Esophagus muscularis mucosa (tissue), 4 donors: ENCODE measurements at places on chromosomes 6 and 20.

GRCh38 chr20:63452821-63453523 lies 19.5 kb downstream of the KCNQ2 start:
- no peak for DNase-seq

DNA sequence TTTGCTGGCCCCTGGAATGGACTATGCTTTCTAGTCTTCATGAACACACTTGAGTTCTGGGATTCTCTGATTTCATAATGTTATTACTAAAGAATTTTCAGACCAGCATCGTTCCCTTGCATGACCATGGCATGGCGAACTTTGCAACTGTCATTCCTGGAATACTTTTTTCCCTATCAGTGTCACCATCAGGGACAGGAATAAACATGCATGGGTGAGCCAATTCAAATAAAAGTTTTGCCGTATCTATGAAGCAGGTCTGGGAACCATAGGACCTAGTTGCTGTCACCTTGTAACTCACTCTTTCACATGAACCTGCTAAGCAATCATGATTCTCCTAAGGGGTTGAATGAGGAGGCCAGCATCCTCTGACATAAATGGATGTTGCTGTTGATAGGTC lies 68.2 kb upstream of the AGPAT4 start:
- no peak for DNase-seq

DNA sequence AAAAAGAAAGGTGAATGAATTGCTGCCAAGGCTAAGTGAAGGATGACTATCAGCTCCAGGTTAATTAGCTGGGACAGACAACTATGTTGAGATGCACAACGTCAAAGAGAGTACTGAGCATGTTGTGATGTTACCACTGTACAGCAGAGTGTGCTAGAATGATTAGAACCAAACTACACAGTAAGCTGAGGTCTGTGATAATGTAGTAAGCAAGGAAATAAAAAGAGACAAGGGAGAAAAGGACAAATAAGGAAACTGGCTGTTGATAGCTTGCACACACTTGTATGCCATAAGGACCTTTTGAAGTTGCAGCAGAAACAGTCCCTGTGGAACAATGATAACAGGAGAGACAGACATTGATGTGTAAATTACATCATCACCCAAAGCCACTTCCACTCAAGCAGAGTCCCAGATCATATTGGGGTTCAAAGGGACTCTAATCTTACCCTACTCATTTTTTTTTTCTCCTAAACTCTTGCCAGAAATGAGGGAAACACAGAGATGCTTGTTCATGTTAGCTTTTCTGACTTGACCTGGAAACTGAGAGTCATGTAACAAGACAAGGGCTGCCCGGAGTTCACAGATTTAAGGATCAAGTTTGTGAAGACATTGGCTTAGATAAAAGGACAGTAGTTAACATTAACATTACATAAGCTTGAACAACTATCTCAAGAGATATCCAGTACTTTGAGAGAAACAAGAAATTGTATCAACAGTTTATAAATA lies 189.9 kb downstream of the CENPW start:
- no peak for DNase-seq

- no peak for DNase-seq
These were observed 193.1 kb upstream of the SHLD1 start for GRCh38 chr20:5557123-5557522.
